ENCODE measurements at places on chromosomes 7 and 10.

DNA sequence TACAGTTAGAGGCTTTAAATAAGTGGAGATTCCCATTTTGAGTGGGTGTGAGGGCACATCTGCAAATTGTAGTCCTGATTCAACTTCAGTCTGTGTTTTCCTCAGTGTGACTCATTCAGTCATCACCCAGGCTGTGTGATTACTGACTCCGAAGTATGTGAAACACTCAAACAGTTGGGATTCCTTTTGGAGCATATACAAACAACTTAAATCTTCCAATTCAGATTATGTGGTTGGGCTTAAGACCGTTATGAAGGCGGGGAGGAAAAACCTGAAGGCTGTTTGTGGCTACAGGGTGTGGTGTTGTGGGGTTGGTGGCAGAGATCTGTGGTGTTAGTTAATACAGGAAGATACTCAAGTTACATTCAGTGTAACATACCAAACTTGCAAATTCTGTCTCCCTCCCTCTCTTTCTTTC, 259.7 kb upstream of the FERD3L start:
- no peak for DNase-seq

DNA sequence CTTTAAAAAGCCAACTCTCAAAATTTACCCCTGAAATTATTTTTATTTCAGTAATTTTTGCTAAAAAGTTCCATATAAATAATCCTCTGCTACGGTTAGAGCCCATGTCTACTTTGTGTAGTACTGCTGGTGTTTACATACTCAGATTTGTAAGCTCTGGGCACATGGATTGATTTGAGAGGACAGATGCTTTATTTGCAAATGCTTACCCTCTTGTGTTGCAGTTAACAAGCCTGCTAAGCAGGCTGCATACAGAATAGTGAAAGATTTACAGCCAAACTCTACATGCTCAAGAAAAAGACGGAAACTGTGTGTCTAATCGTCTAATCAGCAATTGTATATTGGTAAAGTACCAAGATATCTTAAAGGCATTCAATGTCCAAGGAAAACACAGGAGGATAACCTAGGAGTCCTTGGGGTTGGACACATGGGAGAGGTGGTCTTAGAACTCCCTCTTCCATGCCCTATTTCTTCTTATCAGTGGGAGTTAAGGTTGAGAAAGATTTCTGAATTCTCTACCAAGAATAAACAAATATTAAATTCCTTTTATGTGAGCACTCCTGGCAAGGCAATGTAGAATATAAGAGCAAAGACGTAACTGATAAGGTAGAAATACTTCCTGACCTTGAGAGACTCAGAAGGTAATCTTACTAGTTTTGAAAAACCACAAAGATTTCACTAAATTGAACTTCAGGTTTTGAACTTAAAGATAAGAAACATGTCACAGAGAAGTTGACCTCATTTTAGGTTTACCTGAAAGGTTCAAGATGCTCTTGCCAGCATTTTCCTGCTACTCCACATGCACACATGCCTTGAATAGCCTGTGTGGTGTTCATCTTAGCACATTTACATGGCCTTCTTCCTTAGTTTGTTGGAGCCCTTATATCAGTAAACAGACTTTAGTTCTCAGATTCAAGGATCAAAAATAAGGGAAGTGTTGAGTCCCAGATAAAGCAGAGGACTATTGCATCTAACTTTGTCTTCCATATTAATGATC, 1216.5 kb downstream of the SORCS3 start:
- DNase-seq, result no peak

GRCh38 chr10:15083674-15084501, 4.7 kb downstream of the ACBD7 start:
- no peak for DNase-seq

DNA sequence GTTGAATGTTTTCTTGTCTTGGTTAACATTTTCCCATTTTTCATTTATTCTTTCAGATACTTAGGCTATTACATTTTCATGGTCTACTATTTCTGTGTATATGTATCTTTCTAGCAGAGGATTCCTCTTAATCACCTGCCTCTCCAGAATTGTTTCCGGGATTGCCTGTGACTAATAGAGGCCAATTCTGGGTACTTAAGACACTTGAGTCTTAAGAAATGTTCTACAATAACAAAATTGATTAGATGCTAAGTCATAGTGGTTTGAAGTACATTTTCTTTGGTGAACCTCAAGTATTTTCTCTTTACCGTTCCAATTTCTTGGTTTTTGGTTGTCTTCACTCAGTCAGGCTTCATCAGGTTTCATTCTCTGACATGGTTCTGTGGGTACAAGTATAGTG, 26.4 kb downstream of the BBS9 start:
- DNase-seq, result no peak

DNA sequence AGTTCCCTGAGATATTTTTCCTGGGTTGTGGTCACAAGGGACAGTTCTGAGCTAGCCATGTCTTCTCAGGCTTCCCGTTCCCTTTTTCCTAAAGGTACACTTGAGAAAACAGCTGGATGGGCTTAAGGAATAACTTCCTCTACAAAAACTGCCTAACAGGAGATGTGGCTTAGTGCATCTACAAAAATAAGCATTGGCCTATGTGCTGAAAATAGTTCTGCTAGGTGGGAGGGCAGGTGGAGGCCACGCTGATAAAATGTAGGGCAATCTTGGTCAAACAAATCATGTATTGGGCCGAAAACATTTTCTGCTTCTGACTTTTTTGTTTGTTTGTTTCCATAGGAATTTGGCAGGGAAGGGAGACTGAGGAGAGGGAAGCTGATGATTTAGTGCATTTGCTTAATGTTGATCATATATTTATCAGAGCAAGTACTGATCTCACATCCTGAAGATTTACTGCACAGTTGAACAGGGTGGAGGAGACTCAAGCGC, 409.4 kb upstream of the FZD8 start:
- DNase-seq, result no peak

GRCh38 chr7:131328377-131329175, 900 bp downstream of the MKLN1 start:
- no peak for DNase-seq

DNA sequence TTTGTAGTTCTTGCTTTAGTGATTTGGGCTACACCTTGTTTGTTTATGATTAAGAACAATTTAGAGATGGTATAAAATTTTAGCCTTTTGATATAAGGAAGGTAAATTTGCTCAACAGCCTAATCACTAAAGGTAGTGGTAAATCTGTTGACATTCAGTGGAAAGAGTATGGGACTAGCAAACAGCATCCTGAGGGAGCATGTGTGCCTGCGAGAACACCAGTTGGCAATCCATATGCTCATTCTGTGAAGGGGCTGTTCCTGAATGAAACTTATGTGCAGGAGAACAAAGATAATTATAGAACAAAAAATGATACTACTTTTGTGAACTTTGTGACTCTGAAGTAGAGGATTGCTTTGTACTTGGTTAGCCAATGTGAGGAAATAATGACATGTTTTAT, 44.0 kb downstream of the CAPZA2 start:
- DNase-seq, result no peak

GRCh38 chr7:46126675-46127300, 205.7 kb upstream of the IGFBP3 start:
- DNase-seq, result no peak

GRCh38 chr7:55224810-55225209, 140.3 kb upstream of the LANCL2 start:
- DNase-seq, result no peak

GRCh38 chr10:84903320-84903719, 574.9 kb downstream of the CCSER2 start:
- no peak for DNase-seq

DNA sequence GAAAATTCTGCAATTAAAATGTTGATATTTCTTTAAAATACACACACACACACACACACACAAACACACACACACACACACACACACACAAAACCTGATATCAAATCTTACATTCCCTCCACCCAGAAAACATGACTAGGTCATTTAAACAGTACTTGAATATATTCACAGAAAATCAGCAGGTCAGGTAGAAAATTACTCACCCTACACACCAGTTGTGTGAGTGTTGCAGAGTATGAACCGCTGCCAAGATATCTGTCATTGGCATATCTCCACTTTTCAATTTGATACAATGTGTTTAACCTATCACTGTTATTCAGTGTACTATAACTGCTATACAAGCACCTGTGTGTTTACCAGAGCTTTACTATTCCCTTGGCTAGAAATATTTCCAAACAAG, 283.6 kb upstream of the LRRTM3 start:
- DNase-seq, result no peak

- no peak for DNase-seq
Measured at GRCh38 chr7:43844257-43844656, 25.1 kb downstream of the MRPS24 start.

Measured in left ventricle myocardium inferior (tissue), 1 donor.